M059J (cell line): ENCODE measurements at places on chromosomes 1 and 21.

DNA sequence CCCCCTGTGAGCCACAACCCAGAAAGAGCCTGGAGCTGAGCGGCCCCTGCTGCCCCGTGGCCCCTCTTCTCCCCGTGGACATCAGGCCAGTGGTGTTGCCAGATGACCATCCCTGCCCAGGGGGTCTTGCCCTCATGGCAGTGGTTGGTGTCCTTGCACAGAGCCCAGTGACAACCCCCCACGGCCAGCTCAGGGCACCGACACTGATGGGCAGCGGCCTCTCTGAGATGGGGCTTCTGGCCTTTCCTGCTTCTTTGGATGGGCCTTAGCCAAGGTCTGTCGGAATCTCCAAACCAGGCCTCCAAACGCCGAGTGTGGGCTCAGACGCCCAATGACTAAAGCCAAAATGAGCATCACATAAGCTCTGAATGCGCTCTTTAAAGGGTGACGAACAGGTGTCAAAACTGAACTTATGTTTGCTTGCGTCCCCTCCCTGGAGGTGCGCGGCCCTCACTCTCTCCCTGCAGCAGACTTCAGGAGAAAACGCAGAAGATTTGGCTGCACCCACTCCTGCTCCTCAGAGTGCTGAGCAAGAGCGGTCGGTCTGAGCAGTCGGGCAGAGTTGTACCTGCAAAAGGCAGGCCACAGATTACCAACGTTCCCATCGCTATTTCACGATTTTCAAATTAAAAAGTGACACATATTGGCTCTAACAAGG is 41.9 kb downstream of the UBE2G2 start:
- DNase-seq: no peak

- DNase-seq: no peak
Measured at GRCh38 chr21:46154955-46155513, 345 bp downstream of the FTCD start.

DNA sequence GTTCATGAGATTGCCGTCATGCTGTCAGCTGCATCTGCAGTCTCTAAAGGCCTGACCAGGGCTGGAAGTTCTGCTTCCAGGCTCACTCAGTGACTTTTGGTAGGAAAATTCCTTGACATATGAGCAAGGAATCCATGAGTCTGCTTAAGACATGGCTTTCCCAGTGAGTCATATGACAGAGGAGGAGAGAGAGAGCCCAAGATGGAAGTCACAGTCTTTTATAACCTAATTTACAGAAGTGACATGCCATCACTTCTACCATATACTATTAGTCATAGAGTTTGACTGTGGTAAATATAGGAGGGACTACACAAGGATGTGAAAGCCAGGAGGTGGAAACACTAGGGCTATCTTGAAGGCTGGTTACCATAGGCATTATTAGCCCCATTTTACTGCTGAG is 115.2 kb downstream of the ROR1 start:
- peak; percentile 61 for DNase-seq

- no peak for DNase-seq
Measured at GRCh38 chr1:167548059-167548932, 5.3 kb downstream of the CREG1 start.

DNA sequence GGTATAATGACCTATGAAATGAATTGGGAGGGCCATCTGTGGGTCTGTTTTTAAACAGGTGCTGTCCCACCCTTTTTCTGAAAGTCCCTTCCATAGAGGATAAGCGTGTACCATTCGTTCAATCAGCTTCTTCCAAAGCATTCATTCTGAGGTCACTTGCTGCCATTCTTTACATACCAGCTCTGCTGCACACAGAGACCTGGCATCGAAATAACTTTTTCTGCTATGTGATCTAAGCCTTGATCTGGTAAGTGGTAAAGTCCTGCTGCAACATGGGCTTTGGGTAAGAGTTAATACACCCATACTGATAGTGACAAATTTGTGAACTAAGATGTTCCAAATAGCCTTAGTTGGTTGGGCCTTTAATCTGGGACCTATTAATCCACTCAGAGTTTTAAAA is 38.9 kb downstream of the DR1 start:
- DNase-seq: no peak

DNA sequence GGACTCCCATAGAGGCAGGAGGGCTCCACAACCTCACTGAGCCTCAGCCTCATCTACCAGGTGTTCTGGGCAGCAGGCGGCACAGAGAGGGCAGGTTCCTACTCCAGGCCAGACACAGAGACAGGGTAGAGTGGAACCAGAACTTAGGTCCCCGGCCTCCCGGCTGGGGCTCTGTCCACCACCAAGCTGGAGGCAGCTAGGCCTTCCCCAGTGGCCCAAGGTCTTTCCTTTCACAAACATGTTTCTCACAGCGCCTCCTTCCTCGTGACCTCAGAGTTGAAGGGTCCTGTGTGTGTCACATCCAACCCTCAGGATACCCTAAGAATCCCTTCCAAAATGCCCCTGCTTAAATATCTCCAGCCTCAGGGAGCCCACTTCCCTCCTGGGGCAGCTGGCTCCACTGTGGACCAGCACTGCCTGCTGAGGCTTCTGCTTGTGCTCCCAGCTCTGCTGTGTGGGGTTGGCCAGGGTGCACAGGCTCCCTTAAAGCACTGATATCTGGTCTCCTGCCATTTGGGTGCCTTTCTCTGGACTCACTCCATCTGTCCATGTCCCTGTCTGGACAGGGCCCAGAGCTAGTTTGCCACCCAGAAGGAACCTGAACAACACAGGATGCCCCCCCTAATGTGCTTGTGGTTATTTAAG is 33.2 kb upstream of the MAGOH start:
- no peak for DNase-seq

- DNase-seq: no peak
Measured at GRCh38 chr1:170085091-170085490, 10.6 kb upstream of the KIFAP3 start.

- DNase-seq: peak; percentile 9
Measured at GRCh38 chr1:235286667-235287066, 41.3 kb downstream of the ARID4B start.

- no peak for DNase-seq
Measured at GRCh38 chr1:55882931-55883330, 667.8 kb upstream of the USP24 start.

GRCh38 chr1:212035835-212036605 is 472 bp downstream of the DTL start:
- DNase-seq: no peak

DNA sequence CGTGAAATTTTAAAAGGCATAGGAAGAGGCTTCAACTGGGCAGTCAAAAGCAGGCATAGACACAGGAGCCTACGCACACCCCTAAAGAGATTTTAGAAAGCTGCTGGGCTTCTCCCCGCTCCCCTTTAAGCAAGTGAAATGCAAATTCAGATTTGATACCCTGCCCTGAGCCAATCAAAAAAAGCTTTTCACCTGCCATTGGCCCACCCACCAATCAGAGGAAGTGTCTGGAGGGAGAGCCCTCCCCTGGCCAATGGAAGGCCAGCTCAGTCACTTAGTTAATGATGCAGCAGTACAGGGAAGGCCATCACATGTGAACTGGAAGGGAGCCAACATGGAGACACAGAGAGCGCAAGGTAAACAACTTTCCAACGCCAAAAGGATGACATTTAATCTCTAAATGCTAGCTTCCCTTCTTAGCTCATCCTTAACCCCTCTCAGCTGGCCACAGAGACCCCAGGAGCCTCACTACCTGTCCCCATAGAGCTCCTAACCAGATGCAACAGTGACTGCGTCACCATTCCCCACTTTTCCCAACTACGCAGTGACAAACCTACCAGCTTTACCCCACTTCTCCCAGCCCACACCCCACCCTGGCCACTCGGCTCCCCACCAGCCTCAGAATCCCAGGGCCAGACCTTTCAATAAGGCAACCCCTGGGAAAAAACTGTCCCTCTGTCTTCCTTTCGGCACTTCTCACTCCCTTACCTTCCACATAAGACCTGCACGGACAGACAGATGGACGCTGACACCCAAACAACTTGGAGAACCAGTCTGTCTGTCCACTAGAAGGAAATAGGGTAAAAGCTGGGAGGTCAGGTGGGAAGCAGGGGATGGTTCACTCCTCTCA is 71.0 kb downstream of the CD46 start:
- no peak for DNase-seq

DNA sequence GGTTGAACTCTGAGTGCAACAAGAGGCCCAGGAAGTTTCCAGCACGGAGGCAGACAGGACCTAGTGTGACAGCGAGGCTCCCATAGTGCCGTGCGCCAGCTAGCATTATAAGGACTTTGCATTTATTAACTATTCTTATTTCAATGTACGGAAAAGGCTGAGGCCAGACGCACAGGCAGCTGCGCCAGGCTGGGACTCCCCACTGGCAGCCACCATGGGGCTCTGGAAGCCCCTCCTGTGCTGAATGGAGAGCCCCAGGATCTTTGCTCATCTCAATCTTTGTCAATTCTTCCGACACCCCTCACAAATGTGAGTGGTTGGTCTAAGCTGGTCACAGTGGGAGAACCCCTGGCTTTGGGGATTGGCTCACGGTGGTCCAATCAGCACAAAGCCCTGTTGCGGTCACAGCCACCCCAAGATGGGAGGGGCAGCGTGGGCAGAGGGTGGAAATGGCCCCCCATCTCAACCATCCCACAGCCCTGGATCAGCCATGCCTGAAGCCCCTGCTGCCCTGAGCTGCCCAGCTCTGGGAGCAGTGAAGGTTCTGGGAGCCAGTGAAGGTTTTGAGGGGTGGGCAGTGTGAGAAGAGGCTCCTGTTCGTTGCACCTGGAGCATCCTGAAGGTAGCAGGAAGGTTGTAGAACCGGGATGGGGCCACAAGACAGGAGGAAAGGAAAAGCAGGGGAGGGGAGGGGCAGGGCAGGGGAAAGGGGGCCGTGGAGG is 59.5 kb upstream of the ADARB1 start:
- DNase-seq: no peak

DNA sequence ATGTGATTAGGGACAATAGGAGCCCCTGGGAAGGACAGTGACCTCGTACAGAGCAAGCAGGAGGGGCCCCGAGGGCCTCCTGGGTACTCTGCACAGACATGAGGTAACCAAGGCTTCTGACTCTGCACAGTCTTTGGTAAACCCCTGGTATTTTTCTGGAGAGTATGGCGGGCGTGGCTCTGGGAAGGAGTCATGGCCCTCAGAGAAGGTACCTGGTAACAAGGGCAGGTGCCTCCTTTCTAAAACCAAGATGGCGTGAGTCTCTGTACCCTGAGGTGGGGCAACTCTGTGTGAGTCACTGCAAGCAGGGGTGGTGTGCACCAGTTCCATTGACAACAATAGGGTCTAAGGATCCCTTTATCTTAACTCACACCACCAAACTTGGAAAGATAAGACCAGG is 39.9 kb upstream of the SLC19A1 start:
- DNase-seq: no peak

DNA sequence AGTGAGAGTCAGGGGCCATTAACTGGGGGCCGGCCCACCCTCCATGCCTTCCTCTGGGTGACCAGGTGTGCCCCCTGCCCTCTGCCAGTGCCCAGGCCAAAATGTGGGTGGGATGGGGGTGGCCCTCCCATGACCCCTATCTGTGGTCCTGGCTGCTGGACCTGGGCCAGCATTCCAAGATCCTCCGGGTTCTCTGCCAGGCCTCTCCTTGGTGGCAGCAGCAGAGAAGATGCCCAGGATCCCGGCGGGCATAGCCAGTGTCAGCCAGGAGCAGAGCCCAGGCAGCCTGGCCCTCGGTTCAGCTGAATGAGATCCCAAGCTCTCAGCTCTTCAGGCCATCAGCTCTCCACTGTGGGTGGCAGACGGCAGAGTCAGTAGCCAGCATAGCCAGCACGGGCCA is 31.3 kb upstream of the ACTRT2 start:
- DNase-seq: no peak

DNA sequence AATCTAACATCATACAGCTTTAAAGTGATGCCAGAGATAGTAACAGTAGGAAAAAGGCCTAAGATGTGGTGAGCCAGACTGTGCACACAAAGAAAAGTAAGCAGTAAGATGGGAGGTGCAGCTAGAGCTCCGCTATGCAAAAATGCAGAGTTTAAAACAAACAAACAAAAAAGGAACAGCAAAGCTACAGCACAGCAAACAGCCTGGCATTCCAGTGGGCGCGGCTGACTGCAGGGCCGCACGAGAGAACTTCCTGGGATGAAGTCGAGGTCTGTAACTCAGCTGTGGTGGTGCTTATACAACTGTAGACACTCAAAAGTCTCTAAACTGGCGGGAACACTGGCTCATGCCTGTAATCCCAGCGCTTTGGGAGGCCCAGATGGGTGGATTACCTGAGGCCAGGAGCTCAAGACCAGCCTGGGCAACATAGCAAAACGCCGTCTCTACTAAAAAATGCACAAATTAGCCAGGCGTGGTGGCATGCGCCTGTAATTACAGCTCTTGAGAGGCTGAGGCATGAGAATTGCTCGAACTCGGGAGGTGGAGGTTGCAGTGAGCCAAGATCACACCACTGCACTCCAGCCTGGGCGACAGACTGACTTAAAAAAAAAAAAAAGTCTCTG is 30.1 kb downstream of the PRDM15 start:
- DNase-seq: no peak

- peak; percentile 88 for DNase-seq
Measured at GRCh38 chr1:243287652-243288051, 31.8 kb downstream of the SDCCAG8 start.

DNA sequence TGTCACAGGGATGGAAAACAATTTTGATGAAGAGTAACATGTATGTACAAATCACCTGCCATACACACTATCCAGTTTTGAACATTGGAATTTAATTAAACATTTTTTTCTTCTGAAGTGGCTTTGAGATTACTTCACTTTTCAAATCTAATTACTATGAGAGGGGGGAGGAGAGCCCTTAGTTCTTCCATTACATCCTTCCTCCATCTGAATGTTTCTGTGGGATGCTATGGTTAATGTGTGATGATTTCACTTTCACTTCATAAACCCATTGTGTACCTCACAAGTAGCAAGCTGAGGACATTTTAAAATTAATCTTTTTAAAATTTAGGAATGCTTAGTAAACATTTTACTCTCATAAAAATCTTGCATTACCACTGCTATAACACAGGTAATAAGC is 156.9 kb downstream of the RUNX1 start:
- DNase-seq: peak; percentile 44

GRCh38 chr1:174191349-174191862 is 32.1 kb downstream of the RABGAP1L start:
- peak; percentile 84 for DNase-seq

GRCh38 chr1:34371829-34372532 is 195.3 kb downstream of the C1orf94 start:
- DNase-seq: peak; percentile 32

- DNase-seq: no peak
Measured at GRCh38 chr1:177219554-177220458, 49.0 kb downstream of the BRINP2 start.

- peak; percentile 79 for DNase-seq
Measured at GRCh38 chr1:240098534-240098933, 6.9 kb downstream of the FMN2 start.

DNA sequence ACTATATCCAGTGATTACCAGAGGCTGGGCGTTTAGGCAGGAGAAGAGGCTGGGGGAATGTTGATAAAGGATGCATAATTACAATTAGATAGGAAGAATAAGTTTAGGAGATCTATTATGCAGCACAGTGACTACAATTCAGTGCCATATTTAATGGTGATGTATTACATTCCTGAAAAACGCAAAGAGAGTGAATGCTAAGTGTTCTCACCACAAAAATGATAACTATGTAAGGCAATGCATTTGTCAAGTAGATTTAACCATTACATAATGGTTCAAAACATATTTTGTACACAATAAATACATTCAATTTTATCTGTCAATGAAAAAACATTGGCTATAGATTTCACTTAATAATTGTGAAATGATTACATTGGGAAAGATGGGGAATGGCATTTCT is 548.9 kb downstream of the NUF2 start:
- peak; percentile 20 for DNase-seq

GRCh38 chr21:26210614-26211013 is 40.0 kb upstream of the APP start:
- DNase-seq: no peak
